SIG-M5 (cell line): ENCODE measurements at places on chromosomes 2 and 18.

GRCh38 chr2:239269916-239270315 is 130.9 kb downstream of the HDAC4 start:
- DNase-seq: no peak

DNA sequence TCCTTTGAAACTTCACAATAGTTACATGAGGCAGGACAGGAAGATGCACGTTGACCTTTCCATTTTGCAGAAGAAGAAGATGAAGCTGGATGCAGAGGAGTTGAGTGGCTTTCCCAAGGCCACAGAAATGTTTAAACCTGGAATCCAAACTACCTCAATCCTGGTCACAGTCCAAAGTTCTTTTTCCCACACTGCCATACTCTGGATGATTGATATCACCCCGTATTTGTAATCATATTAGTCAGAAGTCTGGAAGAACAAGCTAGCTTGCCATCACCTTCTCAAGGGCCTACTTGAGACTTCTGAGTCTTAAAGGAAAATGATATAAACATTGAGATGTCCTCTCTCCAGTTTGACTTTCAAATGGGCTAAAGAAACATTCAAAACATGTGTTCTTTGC is 190.1 kb downstream of the LNPK start:
- DNase-seq: no peak

- DNase-seq: no peak
Observed at GRCh38 chr2:66405473-66405872, 29.5 kb upstream of the MEIS1 start.

GRCh38 chr2:241108271-241109209 is 6.5 kb upstream of the MTERF4 start:
- DNase-seq: no peak

DNA sequence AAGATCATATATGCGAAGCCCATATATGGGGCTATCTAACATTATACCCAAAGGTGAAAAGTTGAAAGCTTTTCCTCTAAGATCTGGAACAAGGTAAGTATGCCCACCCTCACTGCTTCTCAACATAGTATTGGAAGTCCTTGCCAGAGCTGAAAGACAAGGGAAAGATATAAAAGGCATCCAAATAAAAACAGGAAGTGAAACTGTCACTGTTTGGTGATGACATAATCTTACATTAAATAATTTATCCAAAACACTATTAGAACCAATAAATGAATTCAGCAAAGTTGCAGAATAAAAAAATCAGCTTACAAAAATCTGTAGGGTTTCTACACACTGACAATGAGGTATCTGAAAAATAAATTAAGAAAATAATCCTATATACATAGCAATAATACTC is 205.8 kb downstream of the INSIG2 start:
- DNase-seq: no peak

DNA sequence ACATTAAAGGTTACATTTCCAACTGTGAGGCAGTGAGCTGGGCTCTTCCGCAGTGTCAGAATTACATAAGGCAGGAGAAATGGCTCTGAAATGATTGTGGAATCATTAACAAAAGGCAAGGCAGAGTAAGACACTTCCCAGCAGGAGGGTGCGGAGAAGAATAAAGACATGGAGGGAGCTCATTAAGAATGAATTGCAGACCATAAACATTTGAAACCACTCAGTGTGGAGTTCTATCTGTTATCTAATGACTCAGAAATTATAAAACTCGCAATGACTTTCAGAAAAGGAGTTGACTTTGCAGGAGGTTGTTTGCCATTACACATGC is 77.0 kb downstream of the SMIM21 start:
- no peak for DNase-seq

DNA sequence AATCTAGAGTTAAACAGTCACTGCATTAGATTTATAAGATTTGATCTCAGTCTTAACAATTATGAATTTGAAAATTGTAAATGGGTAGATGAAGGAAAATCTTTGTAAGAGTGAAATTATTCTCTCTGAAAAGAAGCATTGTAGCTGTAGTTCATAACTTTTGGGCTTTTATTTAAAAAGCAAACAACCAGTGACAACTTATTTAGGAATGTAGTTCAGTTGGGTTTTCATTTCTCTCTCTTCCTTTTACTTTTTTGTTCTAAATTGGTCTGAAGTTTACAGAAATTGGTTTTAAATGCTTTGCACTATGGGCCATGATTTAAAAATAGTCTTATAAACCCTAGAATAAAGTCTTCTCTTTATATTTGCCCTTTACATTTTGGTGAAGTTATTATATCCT is 296.6 kb downstream of the GULP1 start:
- no peak for DNase-seq

GRCh38 chr2:202032846-202033316 is 774 bp upstream of the FZD7 start:
- DNase-seq: no peak

- no peak for DNase-seq
Observed at GRCh38 chr18:48488388-48488850, 50.4 kb upstream of the CTIF start.

DNA sequence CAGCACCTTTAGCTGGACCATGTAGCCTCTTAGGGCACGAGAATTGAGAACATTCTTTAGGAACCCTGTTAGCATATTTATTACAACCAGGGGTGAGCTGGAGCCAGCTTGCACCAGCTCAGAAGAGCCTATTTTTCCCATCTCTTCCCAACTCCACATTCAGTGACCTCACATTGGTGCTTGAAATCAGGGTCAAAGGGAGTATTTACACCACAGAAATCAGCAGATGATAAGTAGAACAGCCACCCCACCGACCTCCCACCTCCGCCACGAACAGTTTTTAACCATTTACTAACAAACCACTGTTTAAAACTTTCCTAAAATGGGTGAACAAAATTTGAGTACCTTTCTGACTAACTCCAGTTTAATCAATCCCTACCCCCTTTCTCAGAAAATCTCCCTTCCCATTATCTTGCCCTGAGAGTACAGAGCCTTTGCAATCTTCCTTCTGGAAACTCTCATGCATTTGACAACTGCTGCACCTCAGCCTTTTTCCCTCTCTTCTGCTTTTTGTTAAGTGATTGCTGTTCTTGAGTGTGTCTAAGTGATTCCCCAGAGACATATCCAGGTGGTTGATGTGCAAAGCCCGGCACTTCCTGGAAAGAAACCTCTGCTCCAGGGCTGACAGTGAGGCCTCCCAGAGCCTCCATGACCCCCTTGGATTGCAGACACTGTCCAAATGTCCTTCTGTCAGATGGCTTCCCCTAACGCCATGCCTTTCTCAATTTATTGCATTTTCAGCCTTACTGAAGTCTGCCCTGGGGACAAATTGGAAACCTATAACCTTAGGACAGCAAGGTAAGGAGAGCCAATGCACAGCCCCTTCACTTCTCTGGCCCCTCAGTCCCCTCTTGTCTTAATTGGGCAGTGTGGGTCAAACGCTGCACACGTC is 389.5 kb upstream of the TNP1 start:
- DNase-seq: no peak

GRCh38 chr2:183925281-183925680 is 673.0 kb upstream of the ZNF804A start:
- no peak for DNase-seq

DNA sequence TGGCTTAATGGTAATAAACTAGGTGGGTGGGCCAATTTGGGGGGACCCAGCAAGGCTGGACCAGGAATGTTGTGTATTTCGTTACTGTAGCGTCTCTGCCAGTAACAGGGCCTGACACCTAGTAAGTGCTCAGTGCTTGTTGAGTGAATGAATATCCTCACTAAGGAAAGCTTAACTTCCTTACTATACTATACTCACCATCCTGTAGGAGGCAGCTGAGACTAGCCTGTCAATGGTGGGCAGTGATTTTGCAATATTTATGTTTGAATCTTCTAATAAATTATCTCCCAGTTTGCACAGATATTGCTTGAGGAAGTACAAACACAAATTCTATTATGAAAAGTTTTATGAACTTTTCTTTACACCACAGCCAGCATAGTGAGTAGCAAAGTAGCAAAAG is 370.7 kb upstream of the SYT4 start:
- no peak for DNase-seq

GRCh38 chr18:495017-495416 is 5.5 kb downstream of the COLEC12 start:
- DNase-seq: no peak

DNA sequence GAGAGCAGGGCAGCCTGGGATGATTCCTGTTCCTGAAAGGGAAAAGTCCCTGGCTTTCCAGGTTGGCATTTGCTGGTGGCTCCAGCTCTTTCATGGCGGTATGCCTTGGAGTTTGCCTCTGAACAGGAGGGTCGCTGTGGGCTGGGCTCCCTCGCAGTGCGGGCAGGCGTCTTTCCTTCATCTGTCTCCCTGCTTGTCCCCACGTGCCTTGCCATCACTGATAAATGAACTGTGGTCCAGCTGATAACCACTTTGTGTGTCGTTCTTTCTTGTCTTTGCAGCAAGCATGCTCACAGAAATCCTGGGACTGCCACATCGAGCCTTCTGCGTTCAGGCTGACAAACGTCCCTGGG is 35.3 kb downstream of the SMIM21 start:
- no peak for DNase-seq

GRCh38 chr2:10174173-10174572 is 51.6 kb downstream of the RRM2 start:
- no peak for DNase-seq

DNA sequence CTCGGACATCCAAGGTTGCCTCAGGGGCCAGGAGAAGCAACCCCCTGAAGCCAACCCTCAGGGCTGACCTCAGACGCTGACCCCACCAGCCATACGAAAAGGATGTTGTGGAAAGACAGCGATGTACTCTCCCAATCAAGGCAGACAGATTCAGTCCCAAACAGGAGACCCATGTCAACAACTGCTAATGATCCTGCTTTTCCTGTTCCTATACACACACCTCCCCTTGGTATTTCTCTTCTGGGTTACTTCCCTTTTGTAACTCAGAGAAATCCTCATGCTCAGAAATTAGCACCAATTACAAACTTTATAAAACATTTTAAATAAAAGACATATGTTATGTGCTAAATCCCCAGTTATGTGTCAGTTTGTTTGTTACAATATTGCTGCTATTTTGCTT is 120.8 kb downstream of the PID1 start:
- no peak for DNase-seq

DNA sequence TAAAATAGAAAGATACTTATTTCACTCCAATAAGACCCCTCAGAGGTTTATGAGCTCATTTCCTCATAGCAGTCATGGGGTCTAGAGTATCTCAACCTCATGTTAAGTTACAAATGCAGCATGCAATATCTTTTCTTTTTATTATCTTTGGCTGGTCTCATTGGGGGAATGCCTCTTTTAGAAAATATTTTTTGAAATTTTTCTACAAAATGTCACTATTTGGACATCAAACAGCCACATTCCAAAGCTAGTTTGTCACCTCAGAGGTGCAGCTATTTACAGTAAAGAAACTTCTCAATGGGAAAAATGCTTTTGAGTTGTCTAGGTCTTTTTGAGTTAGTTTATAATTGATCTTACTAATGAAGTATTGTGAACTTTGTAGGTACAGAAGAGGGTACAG is 370.7 kb upstream of the LRATD1 start:
- no peak for DNase-seq

DNA sequence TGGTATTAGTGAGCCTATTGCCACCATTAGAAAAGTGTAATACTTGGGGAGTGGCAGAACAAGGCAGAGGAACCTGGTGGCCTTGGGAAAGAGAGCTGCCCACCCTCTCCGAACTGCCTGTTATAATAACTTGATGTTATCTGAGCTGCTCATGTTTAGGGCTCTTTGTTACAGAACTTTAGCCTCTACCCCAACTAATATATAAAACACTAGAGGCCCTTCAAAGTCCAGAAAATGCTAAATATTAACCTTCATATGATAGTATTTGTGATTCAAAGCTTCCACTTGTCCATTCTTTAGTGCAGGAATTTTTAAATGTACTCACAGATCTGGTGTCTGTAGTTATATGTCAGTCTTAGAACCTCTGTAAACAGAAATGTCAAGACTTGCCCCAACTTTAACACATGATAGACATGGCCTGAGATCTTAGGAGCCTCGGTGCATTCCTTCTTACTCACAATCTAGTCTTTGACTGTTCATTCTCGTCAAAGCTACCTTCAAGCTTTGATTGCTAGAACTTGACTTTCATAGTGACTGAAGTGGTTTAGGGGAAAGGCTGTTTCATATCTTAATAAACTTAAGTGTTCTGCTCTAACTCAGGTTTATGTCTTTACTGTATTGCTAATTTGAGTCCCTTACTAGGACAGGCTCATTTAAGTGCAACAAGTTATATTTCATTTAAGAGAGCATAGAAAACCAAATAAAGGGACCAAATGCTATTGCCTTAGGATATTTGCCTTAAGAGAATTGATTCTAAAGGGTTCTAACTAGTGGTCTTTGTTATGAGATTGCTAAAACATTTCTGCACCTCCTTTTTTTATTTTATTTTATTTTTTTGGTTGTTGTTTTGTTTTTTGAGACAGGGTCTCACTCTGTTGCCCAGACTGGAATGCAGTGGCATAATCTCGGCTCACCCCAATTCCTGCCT is 41.6 kb downstream of the DDX1 start:
- DNase-seq: no peak

- DNase-seq: no peak
Observed at GRCh38 chr2:32947484-32948143, 861 bp downstream of the LTBP1 start.

DNA sequence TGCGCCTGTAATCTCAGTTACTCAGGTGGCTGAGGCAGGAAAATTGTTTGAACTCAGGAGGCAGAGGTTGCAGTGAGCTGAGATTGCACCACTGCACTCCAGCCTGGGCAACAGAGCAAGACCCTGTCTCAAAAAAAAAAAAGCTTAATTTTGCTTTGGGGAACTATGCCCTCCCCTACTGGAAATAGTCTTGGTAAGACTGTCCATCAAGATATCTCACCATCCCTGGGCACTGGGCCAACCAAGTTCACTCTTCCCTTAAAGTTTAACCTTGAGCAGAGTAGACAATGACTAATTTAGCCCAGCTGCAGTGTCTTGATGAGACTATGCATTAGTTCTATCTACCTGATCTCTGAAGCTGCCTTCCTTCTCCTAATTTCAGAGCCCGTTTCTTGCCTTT is 44.7 kb downstream of the ASXL2 start:
- no peak for DNase-seq

- DNase-seq: no peak
Observed at GRCh38 chr2:174691201-174691779, 73.0 kb downstream of the CHRNA1 start.

GRCh38 chr2:2706306-2706705 is 375.2 kb upstream of the MYT1L start:
- DNase-seq: no peak

- DNase-seq: no peak
Observed at GRCh38 chr18:66874812-66875474, 271.1 kb upstream of the CDH19 start.

- no peak for DNase-seq
Observed at GRCh38 chr2:144989579-144990270, 469.8 kb upstream of the ZEB2 start.

- DNase-seq: no peak
Observed at GRCh38 chr2:73089270-73090030, 17.9 kb upstream of the SFXN5 start.
